ENCODE measurements at places on chromosomes 5 and 9.

- DNase-seq, result no peak
Observed at GRCh38 chr5:89268460-89268859, 385.5 kb upstream of the MEF2C start.

DNA sequence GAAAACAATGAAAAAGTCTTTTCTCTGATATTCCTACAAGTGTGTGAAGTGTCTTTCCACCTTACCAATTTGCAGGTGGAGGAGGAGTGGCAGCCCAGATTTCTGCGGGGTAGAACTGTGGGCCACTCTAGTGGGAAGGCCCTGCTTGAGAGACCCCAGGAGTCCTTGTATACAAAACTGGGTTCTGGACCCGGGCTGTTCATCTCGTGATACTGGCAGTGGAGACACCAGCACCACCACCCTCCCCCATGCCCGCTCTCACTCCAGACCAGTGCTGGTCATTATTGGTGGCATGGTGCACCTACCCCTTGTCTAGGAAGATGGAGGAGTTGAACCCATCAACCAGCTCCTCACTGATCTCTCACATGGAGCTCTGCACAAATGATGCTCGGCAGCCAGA, 16.2 kb upstream of the TDRD7 start:
- DNase-seq, result no peak

DNA sequence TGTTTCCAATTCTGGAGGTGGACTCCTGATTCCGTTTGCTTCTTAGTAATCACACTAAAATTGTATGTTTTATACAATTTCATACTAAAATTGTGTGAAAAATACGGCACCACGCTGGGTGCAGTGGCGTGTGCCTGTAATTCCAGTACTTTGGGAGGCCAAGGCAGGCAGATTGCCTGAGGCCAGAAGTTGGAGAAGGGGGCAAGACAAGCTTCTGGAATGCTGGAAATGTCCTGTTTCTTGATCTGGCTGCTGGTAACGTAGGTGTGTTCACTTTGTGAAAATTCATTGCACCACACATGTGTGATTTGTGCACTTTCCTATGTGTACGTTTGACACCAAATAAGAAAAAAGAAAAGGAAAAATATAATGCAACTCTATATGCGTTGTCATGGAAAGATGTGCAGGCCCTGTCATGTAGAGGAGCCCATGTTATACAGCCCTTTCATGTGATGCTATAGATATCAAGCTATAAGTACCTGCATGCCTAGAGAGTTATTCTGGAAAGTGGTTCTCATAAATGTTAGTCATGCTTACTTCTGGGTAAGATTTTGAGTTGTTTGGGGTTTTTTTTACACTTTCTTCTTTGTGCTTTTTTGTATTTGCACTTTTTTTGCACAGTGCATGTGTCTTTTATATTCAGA, 119.9 kb downstream of the TMEM174 start:
- DNase-seq, result no peak

GRCh38 chr5:119353686-119354366, 2.0 kb upstream of the TNFAIP8 start:
- DNase-seq, result no peak

DNA sequence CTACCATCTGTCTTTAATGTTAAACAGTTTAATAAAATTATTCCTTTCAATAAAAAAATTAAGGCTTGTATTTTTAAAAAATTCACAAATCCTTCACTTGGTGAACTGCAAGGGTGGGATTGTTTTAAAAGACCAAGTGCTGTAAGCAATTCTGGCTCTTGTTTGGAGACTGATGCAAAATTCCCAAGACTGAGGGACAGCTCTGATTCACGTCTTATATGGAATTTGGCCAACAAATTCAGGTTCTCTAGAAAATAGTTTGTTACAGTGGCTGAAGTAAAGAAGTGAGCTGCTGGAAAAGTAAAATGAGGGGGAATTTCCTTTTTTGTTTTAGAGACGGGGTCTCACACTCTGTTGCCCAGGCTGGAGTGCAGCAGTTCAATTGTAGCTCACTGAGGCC, 58.3 kb downstream of the PRELID2 start:
- no peak for DNase-seq

DNA sequence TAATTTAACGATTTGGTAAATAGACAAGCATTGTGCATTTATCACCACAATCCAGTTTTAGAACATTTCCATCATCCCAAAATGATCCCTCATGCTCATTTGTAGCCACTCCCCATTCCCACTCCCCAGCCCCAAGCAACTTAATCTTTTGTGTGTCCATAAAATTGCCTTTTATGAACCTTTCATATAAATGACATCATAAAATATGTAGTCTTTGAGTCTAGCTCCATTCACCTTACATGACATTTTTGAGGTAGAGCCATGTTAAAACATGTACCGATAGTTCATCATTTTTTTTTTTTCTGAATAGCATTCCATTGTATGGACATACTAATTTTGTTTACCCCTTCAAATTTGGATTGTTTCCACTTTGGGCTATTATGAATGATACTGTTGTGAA, 70.5 kb downstream of the C9orf85 start:
- no peak for DNase-seq

DNA sequence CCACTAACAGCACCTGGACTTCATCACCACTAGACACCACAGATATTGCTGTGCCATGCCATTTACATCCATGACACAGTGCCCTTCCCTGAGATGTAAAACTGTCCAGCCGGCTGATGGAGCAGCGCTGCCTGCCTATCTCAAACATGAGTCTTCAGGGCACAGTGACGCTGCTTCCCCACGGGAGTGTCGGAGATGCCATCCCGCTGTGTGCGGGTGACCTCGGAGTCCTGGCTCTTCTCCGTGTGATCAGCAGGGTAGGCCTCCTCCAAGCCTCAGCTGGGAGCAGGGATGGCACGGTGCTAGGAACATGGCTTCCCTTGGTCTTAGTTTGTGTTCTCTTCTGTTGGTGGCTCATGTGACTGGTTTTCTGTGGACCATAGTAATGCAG, 130.3 kb upstream of the FAM120A start:
- DNase-seq, result no peak

GRCh38 chr9:37468620-37469019, 3.4 kb upstream of the ZBTB5 start:
- DNase-seq, result no peak

- no peak for DNase-seq
Observed at GRCh38 chr5:90503596-90503995, 25.8 kb downstream of the LYSMD3 start.

GRCh38 chr9:95788521-95788991, 86.9 kb upstream of the ERCC6L2 start:
- DNase-seq, result no peak

DNA sequence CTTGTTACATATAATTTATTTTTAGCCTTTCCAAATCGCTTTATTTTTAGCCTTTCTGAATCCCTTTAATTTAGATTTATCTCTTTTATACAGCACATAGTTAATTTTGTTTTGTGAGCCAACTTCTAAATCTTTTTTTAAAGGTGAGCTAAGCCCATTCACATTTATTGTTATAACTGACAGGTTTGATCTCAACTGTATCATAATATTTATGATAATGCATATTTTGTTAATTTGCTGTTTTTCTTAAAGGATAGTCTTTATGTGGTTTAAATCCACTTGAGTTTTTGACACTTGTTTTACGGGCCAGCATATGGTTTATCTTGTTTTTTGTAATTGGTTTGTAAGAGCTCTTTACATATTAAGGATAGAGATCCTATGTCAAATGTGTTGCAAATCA, 177.8 kb upstream of the SMIM23 start:
- no peak for DNase-seq

DNA sequence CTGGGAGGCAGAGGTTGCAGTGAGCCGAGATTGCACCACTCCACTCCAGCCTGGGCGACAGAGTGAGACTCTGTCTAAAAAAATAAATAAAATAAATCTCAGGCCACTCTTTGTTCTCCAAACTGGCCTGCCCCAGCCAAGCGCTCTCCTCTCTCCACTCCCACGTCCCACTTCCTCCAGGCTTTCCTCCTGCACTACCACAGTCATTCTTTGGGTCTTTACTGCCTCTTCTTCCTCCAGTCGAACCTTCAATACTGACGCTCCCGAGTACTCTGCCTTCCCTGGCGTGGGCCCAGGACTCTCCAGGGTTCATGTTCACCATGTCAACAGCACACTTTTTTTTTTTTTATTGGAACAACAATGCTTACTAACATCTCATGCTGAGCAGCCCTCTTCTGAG, 23.9 kb downstream of the RNF130 start:
- no peak for DNase-seq

DNA sequence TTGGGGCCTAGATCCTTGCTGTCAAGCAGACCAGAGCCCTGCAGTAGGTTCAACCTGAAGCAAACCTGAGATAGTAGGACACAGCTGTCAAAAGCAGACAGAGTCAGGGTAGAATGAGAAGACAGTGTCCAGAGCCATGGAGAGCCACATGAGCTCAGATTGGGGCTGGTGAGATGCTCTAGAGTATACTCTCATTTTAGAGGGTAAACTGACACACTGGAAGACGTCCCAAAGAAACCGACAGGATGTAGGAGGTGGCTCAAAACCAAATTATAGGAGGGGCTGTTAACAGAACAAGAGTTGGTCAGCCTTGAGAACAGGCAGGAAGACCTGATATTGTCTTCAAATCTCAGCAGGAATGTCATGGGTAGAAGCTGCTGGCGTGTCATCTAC, 11.5 kb downstream of the CCDC69 start:
- no peak for DNase-seq

DNA sequence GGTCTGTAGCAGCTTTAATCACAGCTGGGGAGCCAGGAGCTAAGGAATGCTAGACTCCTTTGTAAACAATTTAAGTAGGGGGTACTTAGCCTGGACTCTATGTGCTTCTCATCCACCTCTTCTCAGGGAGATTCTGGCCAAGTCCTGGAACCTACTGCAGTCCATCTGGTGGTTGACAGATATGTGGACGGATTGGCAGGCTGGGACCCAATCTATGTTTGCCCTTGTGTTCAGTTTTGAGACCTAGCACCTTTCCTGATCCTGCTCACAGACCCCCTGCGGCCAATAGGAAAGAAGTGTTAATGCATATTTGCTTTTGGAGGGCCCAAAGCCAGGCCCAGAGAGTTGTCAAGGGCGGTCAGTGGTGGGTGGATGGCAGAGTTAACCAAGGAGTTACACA, 6.4 kb downstream of the SLC22A5 start:
- DNase-seq, result no peak

GRCh38 chr9:110443146-110443865, 105.6 kb upstream of the TXNDC8 start:
- no peak for DNase-seq

DNA sequence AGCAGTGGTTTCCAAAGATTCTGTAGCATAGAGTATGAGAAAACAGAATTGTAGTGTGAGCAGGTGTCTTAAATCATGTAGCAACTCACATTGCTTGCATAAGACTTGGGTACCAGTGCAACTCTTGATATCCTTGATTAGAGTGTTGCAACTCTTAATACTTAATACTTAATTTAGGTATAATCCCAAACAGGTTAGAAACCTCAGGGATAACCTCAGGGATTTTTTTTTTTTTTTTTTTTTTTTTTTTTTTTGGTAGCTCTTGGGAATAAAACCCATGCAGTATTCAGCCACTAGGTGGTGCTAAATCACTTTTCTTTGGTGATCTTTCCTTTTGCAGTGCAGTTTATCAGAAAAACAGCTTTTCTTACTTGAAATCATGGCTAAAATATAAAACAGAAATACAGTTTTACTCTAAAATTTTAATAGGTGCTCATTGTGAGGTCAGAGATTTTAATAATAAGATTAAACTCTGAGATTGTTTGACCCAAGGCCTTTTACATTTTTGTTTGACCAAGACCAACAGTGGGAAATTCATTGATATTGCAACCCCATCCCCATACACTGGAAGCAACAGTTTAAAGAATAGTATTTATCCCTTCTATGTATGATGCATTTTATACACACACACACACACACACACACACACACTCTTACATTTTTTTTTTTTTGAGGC, 55.3 kb downstream of the ERAP1 start:
- no peak for DNase-seq

DNA sequence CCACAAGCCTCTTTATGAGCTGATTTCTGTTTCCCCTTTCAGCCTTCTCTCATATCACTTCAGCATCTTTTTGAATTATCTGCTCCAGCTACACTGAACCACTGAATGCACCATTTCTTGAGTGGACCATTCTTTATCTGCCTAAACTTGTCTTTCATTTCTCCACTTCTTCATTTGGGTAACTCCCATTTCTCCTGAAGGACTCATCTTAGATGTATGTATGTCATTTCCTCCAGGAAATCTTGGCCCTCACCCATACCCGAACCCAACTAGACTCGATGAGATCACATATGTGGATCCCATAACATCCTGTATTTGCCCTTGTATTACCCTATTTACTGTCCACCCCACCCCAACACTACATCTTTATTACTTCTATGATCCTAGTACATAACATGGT, 249.8 kb downstream of the KIF4B start:
- no peak for DNase-seq

DNA sequence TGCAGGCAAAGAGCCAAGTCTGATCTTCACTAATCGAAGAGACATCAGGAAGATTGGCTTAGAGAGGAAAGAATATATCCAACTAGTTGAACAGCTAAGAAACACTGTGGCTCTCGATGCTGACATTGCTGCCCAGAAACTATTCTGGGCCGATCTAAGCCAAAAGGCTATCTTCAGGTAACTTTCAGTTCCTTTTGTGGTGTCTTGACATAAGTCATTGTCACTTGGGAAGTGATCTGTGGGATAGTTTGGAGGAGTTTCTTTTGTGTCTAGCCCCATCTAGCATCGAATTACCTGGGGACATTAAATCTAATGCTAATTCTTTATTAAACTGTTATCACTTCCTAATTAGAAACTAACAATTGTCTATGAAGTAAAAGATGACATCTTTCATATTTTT, 24.0 kb downstream of the VLDLR start:
- DNase-seq, result no peak

- no peak for DNase-seq
Observed at GRCh38 chr5:176810687-176811501, 535 bp downstream of the UNC5A start.

- no peak for DNase-seq
Observed at GRCh38 chr5:83538786-83539462, 67.4 kb downstream of the VCAN start.

DNA sequence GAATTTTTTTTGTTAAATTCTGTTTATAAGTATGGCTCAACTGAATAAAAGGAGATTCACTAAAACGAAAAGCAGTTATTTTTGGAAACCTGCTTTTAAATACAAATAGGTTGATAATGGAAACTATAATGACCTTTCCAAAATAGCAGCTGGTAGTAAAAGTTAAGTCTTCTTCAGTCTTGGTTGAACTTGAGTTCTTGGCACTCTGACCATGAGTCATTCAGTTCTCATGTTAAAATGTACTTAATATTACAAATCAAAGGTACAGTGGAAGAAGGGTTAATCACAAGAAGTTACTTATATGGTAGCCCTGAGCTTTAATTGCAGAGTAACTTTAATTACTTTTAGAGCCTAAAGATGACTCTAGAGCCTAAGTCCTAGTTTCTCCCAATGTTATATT, 62.1 kb downstream of the KLF9 start:
- no peak for DNase-seq

- no peak for DNase-seq
Observed at GRCh38 chr5:138448481-138449398, 9.9 kb downstream of the REEP2 start.

GRCh38 chr5:88948746-88949600, 66.0 kb upstream of the MEF2C start:
- DNase-seq, result no peak
